Non-pigmented ciliary epithelial cell (primary cell): ENCODE measurements at places on chromosomes 11 and 22.

- no peak for DNase-seq
Observed at GRCh38 chr11:37657645-37658044, 1059.6 kb upstream of the RAG2 start.

GRCh38 chr11:10664496-10664895, 29.1 kb downstream of the IRAG1 start:
- DNase-seq = no peak

- DNase-seq = no peak
Observed at GRCh38 chr11:43962383-43963278, 20.2 kb downstream of the C11orf96 start.

DNA sequence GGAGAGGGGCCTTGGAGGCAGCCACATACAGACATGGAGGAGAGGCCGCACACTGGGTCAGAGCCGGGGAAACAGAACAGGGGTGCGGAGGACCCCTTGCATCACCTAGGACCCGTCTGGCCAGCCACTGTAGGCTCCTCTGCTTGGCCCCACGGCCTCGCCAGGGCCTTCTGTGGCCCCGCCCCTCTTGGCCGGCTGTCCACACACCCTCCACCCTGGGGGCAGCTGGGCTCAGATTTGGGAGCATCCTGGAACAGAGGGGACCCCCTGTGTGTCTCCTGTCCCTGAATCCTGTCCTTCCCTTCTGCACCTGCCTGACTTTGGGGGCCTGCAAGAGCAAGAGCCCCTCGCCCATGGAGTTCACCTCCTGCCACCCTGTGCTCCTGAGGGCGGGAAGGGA, 7.9 kb upstream of the TH start:
- no peak for DNase-seq

DNA sequence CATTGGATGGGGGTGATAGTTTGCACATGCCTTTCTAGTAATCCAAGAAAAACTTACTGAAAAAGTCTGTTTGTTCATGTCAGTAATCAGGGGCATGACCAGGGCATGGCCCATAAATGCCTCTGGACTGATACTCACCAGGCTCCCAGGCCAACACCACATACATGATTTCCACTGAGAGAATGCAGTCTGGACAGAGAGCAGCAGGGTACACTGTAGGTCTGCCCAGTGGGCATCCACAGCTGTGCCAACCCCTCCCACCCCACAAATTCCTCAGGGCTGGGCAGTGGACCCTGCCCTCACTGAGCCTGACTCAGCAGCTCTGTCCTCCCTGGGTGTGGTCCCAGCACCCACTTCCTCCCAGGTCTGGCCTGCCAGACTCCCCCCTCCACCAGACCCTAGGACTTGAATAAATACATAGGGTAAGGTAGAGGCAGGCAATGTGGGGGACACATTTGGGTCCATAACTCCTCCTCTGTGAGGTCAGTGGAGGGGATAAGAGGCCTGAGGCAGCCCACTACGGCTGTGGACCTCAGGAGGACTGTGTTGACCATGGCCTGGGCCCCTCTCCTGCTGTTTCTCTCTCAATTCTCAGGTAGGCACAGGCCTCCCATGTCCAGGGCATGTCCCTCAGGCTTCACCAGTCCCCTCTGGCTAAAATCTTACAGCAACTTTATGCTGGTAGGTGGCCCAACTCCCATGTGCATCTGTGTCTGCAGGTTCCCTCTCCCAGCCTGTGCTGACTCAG, 92.2 kb upstream of the TOP3B start:
- no peak for DNase-seq

- DNase-seq = no peak
Observed at GRCh38 chr11:32939866-32940265, 47.3 kb downstream of the QSER1 start.

DNA sequence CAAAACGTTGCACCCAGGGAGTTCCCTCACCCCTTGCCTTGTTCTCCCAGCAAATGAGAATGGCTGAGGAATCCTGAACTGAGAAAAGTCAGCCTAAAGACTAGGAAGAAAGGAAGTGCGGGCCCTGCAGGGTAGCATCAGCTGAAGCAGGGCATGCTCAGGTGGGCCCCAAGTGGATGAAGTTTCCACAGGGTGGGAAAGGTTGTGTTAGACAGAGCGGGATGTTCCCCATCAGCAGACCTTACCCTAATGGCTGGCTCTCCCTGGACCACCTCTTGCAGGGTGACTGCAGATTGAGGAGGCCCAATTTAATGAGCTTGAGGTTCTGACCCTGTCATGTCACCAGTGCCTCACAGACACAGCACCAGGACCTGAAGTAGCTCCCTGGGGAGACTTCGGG, 81.5 kb upstream of the MYOD1 start:
- DNase-seq = no peak

DNA sequence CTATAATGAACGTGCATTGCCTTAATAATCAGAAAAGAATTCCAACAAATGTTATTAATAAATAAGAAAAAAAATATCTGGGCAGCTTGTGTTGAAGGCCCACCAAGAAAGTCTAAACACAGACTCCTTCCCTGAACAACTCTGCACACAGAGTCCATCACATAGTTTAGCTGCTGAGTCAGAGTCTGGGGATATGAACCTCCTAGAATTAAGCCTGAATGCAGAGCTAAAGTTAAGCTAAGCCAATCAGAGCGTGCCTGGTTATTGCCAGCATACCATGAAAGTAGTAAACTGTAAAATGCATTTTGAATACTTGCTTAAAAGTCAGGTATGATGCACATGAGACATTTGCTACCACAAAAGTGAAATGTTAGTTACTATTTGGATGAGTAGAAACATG, 25.6 kb upstream of the TENM4 start:
- DNase-seq = peak; percentile 67

DNA sequence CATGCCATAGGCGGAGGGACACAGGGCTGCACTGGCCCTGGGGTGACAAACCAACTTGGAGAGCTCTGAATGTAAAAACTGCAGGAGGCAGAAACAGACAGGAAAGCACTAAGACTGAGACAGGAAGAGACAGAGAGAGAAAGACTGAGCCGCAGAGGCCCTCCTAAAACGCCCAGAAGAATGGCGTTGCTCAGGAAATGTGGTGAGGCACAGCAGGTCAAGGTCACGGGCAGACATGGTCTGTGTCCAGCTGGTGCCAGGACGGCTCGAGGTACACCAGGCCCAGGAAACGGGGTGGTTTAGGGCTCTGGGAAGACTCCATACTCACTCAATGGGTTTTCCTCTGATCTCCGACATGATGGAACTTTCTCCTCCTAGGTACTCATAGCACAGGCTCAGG, 29.1 kb downstream of the MAFF start:
- DNase-seq = no peak

- DNase-seq = no peak
Observed at GRCh38 chr11:3626250-3626960, 15.4 kb downstream of the ART5 start.

DNA sequence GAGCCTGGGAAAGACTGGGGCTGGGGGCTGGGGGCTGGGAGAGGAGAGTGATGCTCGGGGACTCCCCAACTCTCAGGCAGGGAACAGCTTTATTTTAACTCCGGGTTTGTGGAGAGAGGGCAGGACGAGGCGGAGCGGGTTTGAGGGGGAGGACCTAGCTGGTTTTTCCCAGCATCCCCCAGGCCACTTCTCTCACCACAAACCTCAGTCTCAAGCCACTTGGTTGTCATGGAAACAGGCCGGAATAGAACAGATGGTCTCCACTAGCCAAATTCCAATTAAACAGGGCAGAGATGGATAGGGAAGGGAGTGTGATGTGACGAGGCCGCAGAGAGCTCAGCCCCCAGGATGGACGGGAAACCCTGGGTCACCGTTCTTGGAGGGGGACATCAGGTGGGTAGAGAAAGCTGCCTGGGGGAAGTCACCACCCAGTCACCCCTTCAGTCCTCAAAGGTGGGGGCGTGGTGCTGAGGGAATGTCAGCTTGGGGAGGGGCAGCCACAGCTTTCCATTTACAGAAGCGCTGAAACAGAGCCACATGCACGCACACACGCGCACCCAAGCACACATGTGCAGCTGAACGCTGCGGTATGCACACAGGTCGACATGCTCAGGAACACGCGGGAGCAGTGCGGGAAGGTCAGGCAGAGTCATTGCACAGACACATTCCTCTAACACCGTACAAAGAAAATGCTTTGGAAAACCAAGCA, 19.2 kb downstream of the NECTIN1 start:
- DNase-seq = peak; percentile 71

DNA sequence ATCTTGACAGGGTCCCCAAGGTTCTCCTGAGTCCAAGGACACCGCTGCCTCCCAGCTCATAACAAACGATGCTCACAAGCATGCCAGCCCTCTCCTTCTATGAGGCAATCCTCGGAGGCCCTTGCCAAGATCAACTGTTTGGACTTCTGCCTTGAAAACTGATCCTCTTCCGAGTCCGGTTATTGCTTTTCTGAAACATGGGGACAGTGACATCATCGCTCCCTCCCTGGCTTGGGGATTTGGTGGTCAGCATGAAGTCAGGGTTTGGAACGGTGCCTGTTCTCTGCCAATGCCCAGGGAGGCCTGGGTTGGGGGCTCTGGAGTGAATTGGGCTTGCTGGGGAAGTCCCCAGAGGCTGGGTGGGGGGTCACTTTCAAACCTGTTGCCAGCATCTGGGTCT, 149.3 kb downstream of the FBXO7 start:
- DNase-seq = peak; percentile 76

GRCh38 chr11:32148895-32149294, 58.0 kb downstream of the RCN1 start:
- DNase-seq = no peak

- DNase-seq = no peak
Observed at GRCh38 chr11:74720596-74721478, 10.4 kb downstream of the CHRDL2 start.

DNA sequence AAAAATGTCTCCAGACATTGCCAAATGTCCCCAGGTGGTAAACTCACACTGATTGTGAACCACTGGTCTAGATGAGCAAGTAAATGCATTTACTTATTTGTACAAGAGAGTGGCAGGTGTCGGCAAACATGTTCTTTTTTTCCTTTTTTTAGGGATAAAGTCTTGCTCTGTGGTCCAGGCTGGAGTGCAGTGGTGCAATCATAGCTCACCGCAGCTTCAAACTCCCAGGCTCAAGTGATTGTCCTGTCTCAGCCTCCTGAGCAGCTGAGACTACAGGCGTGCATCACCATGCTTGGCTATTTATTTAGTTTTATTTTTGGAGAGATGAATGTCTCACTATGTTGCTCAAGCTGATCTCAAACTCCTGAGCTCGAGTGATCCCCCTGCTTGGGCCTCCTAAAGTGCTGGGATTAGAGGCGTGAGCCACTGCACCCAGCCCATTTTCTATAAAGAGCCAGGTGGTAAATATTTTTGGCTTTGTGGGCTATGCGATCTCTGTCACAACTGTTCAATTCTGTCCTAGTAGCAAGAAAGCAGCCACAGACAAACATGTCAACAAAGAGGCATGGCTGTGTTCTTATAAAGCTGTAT, 1.4 kb downstream of the VPREB1 start:
- no peak for DNase-seq

GRCh38 chr11:110123003-110123402, 29.8 kb downstream of the ZC3H12C start:
- peak; percentile 72 for DNase-seq

DNA sequence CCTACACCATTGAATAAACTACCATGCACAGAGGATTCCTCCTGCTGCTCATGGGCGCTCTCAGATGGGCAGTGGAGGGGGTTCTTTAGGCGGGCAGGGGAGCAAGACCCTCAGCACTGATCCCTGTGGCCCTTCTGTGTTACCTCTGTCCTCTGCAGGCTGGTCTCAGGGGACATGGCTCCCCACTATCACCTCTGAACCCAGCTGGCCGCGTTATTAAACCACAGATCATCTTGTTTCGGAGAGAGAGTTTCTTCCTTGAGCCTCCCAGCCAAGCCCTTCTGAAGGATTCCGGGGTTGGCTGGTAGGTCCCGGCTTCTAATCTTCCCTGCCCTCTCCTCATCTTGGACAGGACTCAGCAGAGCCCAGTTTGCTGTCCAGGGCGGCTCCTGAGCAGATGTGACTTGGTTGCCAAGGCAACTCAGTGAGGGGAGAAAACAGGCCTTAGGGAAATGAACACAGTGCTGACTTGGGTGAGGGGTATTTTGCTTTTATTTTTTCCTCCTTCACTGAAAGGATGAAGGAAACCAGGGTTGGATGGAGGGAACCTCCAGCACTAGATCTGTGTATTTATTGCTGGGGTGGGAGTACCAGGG, 13.3 kb downstream of the APOL3 start:
- DNase-seq = no peak

GRCh38 chr11:9905501-9905951, 241.6 kb downstream of the SWAP70 start:
- no peak for DNase-seq
